Mammary epithelial cell (primary cell): ENCODE measurements at places on chromosomes 11 and 22. TPM values are rescaled to one million over a fixed set of nuclear protein-coding genes. Genes with fewer than 3 reads are reported as not detected.

- DNase-seq = no peak
Measured at GRCh38 chr11:57196596-57196995, 14.8 kb downstream of the LRRC55 start.

DNA sequence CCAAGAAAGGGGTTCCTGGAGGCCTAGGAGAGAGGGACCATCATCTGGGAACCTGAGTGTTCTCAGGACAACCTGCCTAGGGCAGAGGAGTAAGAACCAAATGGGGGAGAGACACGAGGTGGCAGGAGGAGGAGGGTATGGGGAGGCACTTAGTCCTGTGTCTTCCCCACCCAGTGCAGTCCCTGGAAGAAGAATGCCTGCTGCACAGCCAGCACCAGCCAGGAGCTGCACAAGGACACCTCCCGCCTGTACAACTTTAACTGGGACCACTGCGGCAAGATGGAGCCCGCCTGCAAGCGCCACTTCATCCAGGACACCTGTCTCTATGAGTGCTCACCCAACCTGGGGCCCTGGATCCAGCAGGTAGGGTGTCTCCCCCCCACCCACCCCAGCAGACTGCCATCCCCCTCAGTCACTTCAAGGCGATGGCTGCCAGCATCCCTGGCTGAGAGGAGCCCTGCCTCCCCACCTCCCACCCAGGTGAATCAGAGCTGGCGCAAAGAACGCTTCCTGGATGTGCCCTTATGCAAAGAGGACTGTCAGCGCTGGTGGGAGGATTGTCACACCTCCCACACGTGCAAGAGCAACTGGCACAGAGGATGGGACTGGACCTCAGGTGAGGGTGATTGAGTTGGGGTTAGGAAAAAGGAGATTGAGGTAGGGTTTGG, 3.7 kb upstream of the INPPL1 start:
- DNase-seq = no peak

GRCh38 chr11:66221012-66221411, 47.4 kb upstream of the RAB1B start:
- DNase-seq = no peak

- no peak for DNase-seq
Measured at GRCh38 chr11:117313091-117313490, 3.0 kb downstream of the BACE1 start.

GRCh38 chr11:69655479-69656428, 14.8 kb downstream of the CCND1 start:
- no peak for DNase-seq

DNA sequence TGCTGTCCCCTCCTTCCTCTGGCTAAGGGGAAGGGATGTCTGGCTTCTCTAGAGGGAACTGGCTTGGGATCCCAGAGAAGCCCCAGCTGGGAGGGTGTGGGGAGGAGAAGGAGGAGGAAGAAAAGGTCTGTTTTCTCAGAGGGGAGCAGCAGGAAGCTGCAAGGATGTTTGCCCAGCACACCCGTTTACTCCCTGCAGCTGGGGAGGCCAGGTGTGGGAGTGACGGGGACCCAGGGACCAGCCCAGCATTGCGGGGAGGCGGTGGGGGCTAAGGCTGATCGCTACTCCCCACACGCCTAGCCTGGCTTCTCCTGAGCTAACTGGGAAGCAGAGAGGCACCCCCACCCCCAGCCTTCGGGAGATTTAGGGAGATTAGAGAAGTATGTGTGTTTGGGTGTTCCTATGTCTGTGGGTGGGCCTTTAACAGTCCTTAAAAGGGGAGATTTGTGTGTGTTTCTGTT, 3.9 kb downstream of the CREB3L1 start:
- no peak for DNase-seq

- DNase-seq = no peak
Measured at GRCh38 chr11:94423507-94423906, 22.3 kb upstream of the GPR83 start.

The COA4 gene
- 58.0 TPM for total RNA-seq

The RAG1 gene
- total RNA-seq = 0.64 and 0.96 TPM in 2 replicates

The C11orf86 gene
- not detected for total RNA-seq

The LGALS1 gene
- total RNA-seq = 2,888 TPM
